ENCODE measurements at places on chromosomes 7 and 10. TPM values are rescaled to one million over a fixed set of nuclear protein-coding genes. Genes with fewer than 3 reads are reported as not detected.

Gene UNC5B
- total RNA-seq, result 4.1 TPM

Gene HTR7
- 0.94 TPM for total RNA-seq

- no peak for DNase-seq
Observed at GRCh38 chr10:85510682-85511081, 855.9 kb downstream of the GRID1 start.

DNA sequence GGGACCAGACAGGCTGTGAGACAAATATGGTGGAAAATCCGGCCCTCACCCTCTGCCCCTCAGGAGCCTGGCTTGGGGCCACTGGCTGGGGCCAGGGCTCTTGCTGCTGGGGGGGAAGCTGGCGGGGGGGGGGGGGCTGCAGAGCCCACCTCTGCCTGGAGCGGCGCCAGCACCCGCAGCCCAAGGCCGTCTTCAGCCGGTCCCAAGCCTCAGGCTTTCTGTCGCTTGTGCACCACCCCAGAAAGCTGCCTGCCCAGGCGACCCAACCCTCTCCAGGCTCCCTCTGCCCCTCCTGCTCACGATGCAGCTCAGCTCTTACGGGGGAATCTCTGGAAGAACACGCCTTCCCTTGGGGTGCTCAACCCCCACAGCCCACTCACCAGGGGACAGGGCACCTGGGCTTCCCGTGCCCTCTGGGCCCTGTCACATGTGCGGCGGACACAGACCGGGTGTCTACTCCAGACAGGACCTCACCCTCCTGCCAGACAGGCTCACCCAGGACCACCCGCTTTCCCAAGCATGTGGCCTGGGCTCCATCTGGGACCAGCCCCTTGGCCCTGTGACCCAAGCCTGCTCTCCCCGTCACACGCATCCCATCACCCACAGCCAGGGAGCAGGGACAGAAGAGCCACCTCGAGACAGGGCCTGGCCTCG, 43.9 kb downstream of the DPYSL4 start:
- no peak for DNase-seq

Gene PNLIPRP1
- 1.2 TPM for total RNA-seq

DNA sequence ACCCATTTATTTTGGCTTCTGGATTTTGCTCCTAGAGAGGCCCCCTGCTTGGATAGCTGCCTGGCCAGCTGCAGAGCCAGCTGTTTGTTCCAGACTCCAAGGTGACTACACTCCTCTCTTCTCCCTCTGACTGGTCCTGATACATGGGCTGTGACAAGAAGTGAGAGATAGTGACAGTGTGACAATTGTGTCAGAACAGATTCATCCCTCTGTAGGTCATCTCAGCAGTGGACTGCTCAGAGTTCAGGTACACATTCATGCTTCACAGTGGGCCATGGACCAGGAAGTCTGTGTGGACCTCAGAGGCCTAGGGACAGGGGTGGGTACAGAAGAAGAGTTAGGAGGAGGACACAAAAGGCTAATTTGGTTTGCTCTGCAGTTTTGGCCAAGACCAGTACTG, 188.2 kb upstream of the MKLN1 start:
- DNase-seq, result no peak

Gene SYCE1
- 0.22 TPM for total RNA-seq

All from sciatic nerve (tissue), 2 donors.